ENCODE measurements at places on chromosomes 5 and 9. TPM values are rescaled to one million over a fixed set of nuclear protein-coding genes. Genes with fewer than 3 reads are reported as not detected.

TRIM36 gene
- 0.45 TPM for total RNA-seq

LCN1 gene
- not detected for total RNA-seq

PRLR gene
- not detected for total RNA-seq

MSANTD3 gene
- total RNA-seq = 18.2 TPM

MYO10 gene
- total RNA-seq = not detected

SOHLH1 gene
- total RNA-seq = not detected

CDH9 gene
- not detected for total RNA-seq

CBY3 gene
- not detected for total RNA-seq

RRAGA gene
- total RNA-seq = 51.1 TPM

STKLD1 gene
- 0.71 TPM for total RNA-seq

PCDHA1 gene
- not detected for total RNA-seq

PNPLA7 gene
- 4.5 TPM for total RNA-seq

CDH12 gene
- total RNA-seq = not detected

PCDHA7 gene
- not detected for total RNA-seq

OR13C9 gene
- total RNA-seq = not detected

MSX2 gene
- total RNA-seq = not detected

EPB41L4B gene
- 0.08 TPM for total RNA-seq

LTC4S gene
- 2.1 TPM for total RNA-seq

TAF11L5 gene
- total RNA-seq = not detected

MAN2A1 gene
- 32.6 TPM for total RNA-seq

RASEF gene
- total RNA-seq = not detected

BSPRY gene
- total RNA-seq = 7.3 TPM

FOXD4L4 gene
- total RNA-seq = not detected

ENTREP1 gene
- not detected for total RNA-seq

IER5L gene
- total RNA-seq = 2.4 TPM

RFK gene
- 18.4 TPM for total RNA-seq

ANKHD1 gene
- total RNA-seq = 109 TPM

GABRP gene
- total RNA-seq = not detected

GLDC gene
- 4.3 TPM for total RNA-seq

LRRC19 gene
- not detected for total RNA-seq

INSL6 gene
- not detected for total RNA-seq

TMEM252 gene
- total RNA-seq = not detected

LARP1 gene
- 174 TPM for total RNA-seq

DAB2 gene
- total RNA-seq = not detected

PRUNE2 gene
- total RNA-seq = 0.83 TPM

ANKDD1B gene
- 0.18 TPM for total RNA-seq

ALG2 gene
- total RNA-seq = 31.9 TPM

Measured in activated CD4-positive, alpha-beta memory T cell treated with anti-CD3 and anti-CD28 coated beads, Interleukin-2, amount 10 ng/mL, durations not matched to agents 7 days and 5 days (primary cell).